ENCODE measurements at places on chromosomes 3 and 15.
A peak's percentile ranks its signal among the peaks of the same experiment; 100 is the strongest.

- no peak for DNase-seq
Measured at GRCh38 chr3:128335621-128336296, 130.9 kb downstream of the DNAJB8 start.

- no peak for DNase-seq
Measured at GRCh38 chr15:59424616-59425015, 13.4 kb upstream of the FAM81A start.

GRCh38 chr3:138303474-138303873 is 26.2 kb downstream of the NME9 start:
- DNase-seq = no peak

GRCh38 chr3:159761848-159762635 is 226.6 kb upstream of the IL12A start:
- no peak for DNase-seq

- DNase-seq = no peak
Measured at GRCh38 chr3:165713479-165713878, 123.7 kb downstream of the BCHE start.

DNA sequence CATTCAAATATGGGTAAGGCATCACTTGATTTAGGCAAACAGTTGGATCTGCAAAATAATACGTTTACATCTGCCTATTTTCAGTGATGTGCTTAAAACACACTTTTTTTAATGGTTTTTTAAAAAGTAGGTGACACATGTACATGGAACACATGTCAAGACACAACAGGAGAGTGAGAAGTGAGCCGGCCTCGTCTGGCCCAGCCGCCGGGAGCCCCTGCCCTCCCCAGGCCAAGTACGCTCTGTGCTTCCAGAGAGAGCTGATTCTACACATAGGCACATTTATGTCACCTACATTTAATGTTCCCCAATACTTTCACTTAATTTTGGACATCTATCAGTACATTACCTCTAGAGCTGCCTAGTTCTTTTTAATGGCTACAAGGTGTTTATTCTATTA is 3.8 kb downstream of the TM2D3 start:
- DNase-seq = no peak

GRCh38 chr3:170730071-170730812 is 139.8 kb downstream of the RPL22L1 start:
- peak; percentile 62 for DNase-seq

- DNase-seq = peak; percentile 73
Measured at GRCh38 chr15:84725001-84725491, 9.1 kb upstream of the SEC11A start.

DNA sequence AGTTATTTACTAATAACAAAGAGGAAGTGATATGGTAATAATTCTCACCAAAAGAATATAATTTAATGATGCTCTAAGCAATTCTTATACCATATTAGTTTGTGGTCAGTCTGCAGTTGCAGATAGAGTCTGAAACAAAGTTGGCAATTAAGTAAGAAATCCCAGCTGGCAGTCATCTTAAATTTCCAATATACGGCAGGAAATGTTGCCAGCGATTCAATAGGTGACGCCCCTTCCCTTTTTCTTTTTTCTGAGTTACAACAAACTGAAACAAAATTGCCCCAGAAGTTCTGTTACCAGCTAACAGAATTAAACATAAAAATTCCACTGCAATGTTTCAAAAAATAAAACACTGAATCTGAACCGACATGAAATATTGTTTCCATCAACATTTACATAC is 26.7 kb downstream of the LRRFIP2 start:
- DNase-seq = no peak

GRCh38 chr3:188937389-188937788 is 234.4 kb upstream of the TPRG1 start:
- peak; percentile 63 for DNase-seq

DNA sequence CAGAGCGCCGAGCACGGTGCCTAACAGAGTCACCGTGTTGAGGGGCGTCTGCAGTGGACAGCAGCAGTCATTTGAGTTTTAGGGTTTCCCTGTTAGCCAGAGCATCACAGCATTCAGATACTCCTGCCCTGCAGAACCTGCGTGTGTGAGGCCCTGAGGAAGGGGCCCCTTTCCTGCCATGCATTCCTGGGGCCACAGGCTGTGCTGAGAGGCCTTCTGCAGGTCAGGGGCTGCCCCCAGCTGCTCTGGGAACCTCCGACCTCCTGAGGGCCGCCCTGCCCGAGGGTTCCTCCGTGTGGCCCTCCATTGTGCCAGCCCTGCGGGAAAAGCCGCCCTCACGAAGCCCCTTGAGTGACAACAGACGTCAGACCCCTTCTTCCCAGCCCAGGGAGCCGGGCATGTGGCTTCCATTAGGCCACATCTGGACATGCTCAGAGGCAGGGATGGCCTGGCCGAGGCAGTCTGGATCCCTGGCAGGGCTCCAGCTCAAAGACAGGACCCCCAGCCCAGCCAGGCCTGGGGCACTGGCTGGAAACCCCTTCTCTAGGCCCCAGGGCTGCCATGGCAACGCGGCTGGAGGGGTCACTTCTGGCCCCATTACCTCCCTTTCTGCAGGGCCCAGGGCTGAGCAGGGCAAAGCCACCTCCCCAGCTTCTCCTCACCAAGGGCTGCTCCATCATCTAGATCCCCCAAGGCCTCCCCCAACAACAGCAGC is 25.3 kb downstream of the FBLN2 start:
- DNase-seq = no peak

- DNase-seq = no peak
Measured at GRCh38 chr15:34765741-34766140, 10.9 kb upstream of the GJD2 start.

DNA sequence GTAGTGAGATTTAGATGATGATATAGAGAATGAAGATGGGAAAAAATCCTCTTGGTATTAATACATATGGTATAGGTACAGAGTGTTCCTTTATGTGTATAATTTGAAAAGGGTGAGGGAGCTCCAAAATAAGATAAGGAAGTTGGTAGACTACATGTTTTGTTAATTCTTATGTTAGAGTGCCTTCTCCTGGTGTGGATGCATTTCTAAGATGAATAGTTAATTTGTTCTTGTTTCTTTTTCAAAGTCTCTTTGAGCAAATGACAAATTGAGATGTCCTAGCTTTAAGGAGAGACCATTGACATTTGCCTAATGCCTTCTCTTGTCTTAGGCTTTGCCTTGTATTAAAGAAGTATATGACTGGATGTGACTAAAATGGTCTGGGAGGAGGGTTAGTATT is 34.1 kb downstream of the AKAP13 start:
- DNase-seq = peak; percentile 63

DNA sequence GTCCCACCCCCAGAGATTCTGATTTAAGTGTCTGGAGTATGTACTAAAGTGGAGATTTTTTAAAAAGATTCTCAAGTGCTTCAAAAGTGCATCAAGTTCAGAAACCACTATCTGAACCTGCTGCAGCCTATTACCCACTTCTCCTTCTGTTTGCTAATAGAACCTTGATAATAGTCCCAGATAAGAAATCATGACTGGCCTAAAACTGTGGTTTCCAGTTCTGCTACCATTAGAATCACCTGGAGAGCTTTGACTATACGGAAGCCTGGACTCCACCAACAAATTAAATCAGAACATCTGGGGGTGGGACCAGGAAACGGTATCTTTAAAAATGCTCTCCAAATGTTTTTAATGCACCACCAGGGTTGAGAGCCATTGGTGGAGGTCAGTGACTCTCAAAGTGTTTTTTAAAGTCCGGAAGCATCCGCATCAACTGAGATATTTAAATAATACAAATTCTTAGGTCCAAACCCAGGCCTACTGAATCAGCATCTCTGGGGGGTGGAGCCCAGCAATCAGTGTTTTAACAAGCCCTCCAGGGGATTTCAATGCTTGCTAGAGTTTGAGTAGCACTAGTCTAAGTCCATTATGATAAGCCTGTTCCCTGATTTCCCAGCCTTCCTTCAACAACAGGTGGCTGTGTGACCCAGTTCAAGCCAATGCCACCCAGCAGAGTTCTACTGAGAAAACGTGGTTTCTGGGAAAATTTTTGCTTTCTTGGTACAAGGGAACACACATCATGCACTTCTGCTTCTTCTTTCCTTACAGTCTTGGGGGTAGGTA is 45.4 kb upstream of the TIPARP start:
- peak; percentile 36 for DNase-seq

- peak; percentile 86 for DNase-seq
Measured at GRCh38 chr15:95457520-95457919, 873.0 kb upstream of the NR2F2 start.

DNA sequence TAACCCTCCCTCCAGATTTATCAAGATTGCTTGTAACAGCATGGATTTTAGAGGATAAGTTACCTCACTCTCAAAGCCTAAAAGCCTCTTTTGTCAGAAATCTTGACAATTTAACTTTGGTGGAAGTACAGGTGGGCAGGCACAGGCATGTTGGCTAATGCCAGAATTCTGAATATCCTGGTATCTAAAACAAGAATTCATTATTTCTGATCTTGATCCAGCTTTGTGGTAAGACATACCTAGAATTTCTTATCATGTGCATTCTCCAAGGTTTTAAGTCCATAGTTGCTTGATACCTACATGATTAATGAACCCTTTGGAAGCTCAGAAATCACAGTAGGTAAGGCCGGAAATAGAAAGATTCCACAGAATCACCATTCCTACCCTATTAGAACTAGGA is 109.9 kb upstream of the TTC14 start:
- no peak for DNase-seq

GRCh38 chr3:191085091-191085490 is 114.0 kb upstream of the OSTN start:
- DNase-seq = no peak

DNA sequence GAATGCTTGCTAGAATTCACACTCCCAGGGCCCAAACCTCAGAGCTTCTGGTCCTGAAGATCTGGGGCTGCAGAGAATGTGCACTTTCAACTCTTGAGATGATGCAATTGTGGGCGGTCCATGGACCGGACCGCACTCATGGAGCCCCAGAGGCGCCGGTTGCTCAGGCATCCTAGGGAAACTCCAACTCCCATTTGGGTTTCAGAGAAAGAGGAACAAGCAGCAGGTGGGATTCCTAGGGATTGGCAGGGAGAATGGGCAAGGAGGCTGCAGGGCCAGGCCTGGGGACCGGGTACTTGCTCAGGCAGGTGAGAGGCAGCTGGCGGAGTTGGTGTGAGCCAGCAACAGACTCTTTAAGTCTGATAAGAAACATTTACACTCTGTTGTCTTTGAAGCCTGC is 3.5 kb downstream of the NOX5 start:
- DNase-seq = no peak

DNA sequence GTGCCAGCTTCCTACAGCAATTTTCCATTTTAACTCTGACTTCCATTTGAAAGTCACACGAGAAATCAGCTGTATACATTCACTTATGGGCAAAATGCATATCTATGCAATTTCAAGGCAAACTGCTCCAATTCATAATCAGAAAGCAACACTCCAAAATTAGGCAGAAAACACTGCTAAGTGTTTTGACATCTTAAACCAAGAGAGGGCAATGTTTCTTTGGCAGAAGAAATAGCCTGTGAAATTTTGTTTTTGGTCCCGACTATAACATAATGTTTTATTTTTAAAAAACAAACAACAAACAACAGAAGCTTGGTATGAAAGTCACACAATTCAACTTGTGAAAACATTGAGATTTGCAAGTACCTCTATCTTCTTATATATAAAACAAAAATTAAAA is 42.6 kb downstream of the GOLIM4 start:
- DNase-seq = peak; percentile 21

- DNase-seq = peak; percentile 63
Measured at GRCh38 chr15:29364426-29365078, 94.9 kb upstream of the NSMCE3 start.

GRCh38 chr3:30893678-30894325 is 659 bp downstream of the GADL1 start:
- no peak for DNase-seq

- DNase-seq = peak; percentile 50
Measured at GRCh38 chr3:49906073-49906743, 2.5 kb upstream of the MST1R start.

- peak; percentile 10 for DNase-seq
Measured at GRCh38 chr3:171018156-171018935, 8.2 kb downstream of the SLC2A2 start.

DNA sequence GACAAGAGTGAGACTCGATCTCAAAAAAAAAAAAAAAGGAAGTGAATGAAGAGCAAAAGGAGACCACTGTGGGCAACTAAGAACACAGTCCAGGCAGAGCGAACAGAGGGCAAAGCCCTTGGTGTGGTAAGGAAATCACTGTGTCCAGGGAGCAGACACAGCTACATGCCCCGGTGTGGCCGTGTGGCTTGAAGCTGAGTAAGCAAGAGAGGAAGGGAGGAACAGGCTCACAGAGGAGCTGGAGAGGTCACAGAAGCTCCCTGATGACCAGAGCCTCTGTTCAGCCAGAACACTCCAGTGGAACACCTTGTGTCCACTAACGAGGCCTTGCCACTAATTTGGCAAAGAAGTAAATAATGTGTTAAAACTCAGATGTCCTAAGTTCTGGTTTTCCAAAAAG is 60.6 kb upstream of the GATA2 start:
- peak; percentile 25 for DNase-seq

- no peak for DNase-seq
Measured at GRCh38 chr3:168998792-168999191, 664.7 kb downstream of the MECOM start.
